ENCODE measurements at places on chromosomes 2 and 18.

DNA sequence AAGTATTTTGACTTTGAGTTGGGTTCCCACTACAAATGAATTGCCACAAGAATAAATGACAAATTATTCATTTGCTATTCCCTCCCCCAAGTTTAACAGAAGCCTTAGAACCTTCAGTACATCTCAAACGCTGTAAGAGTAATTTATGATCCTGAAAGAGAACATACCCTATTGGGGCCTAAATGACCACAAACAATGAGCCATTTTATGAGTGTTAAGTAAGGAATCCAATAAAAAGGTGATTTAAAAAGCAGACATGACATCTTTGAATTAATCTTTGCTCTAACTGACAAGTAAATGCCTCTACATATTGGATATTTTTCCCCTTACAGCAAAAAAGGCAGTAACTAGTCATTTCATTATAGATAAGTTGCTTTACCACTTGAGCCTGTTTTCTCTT, 136.9 kb downstream of the NRXN1 start:
- DNase-seq, result no peak

DNA sequence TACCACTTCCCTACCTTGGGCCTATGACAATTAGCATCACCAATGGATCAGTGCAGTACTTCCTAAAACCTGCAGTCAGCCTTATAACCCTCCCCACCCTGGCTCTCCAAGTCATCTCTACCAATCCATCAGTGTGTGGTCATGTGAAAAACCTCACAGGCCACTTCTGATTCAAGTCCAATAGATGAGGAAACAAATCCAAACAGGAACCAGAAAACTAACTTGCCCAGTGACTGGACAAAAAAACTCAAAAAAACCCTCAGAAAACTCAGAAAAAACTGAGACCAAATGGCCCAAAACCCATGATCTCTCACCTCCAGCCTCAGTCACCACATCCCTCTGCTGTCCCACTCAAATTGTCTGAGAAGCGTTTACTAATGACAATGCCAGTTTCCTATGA, 43.3 kb downstream of the TGFA start:
- no peak for DNase-seq

- no peak for DNase-seq
Measured at GRCh38 chr18:9683418-9684396, 24.4 kb upstream of the RAB31 start.

DNA sequence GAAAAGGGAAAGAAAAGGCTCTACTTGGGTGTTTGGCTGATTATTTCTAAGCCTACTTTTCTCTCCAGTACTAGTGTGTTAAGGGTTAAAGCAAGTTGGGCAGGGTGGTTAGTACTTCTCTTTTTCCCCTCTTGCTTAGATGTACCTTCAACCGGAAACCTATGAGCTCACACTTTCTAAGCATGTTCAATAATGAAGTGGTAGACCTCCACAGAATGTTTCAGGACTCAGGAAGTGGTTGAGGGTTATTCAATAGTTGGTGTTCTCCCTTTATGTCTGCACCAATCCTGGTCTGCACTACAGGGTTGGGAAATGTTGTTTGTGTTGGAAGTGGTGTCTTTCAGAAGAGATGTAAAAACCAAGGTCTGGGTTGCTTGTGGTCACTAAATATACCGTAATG, 137.1 kb downstream of the ZEB2 start:
- no peak for DNase-seq

- DNase-seq, result no peak
Measured at GRCh38 chr2:213281156-213281555, 3.1 kb upstream of the SPAG16 start.

- no peak for DNase-seq
Measured at GRCh38 chr2:172172513-172173173, 69.9 kb upstream of the DLX2 start.

GRCh38 chr2:14524041-14524802, 108.3 kb upstream of the LRATD1 start:
- DNase-seq, result no peak

DNA sequence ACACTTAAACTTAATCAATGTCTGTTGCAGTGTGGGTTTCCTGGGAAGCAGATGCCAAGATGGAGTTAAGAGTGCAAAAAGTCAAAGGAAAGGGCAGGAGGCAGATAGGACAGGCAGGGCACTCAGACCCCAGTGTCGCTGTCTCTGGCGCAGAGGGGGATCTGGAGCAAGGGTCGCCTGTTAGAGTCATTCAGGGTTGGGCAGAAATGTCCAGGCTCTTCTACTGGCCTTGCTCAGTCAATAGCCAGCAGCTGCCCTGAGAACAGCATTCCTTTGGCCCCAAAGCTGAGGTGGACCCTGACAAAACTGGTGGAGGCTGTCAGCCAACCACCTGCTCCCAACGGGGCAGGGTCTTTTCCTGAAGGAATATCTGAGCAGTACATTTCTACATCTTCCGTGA, 97.1 kb upstream of the SLC66A3 start:
- DNase-seq, result no peak

GRCh38 chr2:10283106-10284062, 19.3 kb upstream of the HPCAL1 start:
- no peak for DNase-seq

GRCh38 chr18:45413180-45413836, 202.0 kb upstream of the SLC14A2 start:
- peak; percentile 25 for DNase-seq

DNA sequence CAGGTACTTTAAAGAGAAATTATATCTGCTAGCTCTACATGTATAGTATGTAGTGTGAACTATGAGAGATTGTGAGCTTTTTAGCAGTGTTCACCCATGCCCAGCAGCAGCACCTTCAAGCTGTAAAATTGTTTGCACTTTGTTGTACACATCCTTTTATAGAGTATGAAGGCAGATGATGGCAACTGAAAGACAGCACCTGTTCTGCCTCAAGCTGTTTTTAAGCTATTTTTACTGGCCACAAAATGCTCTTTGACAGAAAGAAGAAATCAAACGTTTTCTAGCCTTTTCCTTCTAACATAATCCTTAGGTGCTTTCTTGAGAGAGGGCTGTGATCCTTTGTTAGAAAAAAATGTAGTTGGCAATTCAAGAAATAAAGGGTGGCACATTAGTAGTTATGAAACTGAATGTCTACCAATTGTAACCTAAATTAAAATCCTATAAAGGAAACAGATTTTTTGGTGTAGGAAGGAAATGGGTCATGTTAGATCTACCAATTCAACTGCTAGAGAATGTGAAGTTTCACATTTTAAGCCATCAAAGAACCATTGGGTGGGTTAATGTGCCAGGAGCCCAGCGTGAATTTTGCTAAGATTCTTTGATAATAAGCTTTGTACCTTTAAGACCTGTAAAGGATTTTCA, 59.5 kb downstream of the R3HDM1 start:
- no peak for DNase-seq

DNA sequence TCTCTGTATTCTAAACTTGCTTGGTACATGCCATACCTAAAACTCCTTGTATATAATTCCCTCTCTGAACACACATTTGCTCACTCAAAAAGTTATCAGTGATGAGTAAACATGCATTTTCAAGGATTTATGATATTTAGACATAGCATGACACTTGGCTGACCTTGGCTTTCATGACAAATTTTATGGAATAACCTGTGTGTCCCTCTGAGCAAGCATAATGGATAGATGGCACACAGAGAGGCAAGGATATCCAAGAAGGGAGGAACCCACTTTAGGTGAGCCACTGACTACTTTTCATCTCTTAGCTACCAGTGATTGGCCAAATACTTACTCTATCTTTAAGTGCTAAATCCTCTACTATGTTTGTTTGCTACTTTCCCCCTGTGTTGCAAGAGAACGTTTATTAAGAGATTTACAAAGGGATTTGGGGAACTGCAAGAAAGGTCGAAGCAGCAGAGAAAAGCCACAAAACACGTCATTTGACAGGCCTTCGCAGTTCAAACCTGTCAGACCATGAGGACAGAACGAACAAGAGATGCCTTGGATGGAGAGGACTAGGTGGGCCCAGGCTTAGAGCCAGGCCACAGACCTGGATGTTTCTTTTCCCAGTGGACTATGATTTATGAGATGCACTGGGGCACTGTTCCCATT, 379.9 kb downstream of the NBAS start:
- no peak for DNase-seq

- DNase-seq, result no peak
Measured at GRCh38 chr2:231315896-231316295, 79.6 kb upstream of the B3GNT7 start.

DNA sequence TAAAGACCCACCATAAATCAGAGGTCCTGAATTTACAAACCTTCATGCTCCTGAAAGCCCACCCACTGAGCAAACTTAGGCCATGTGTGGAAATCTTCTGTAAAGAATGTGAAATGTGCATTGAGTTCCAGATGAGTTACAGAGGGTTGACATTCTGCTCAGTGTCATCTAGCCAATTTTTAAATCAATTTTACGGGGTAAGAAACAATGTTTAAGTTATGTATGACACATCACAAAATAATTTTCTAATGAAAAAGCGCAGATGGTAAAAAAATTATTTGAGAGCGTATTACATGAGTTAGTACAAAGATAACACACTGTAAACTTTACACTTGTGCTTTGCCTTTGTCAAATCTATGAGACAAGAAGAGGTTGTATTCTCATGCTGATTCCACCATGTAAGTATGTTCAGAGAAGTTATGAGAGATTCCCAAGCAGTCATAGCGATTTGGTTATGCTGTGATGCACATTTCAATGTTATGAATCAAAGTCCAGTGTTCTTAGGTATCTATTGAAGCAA, 446.3 kb downstream of the ADCYAP1 start:
- no peak for DNase-seq

GRCh38 chr2:60992985-60993392, 24.5 kb upstream of the PEX13 start:
- DNase-seq, result no peak

- no peak for DNase-seq
Measured at GRCh38 chr2:60353863-60354262, 199.6 kb downstream of the BCL11A start.

GRCh38 chr2:9799729-9800632, 43.3 kb upstream of the TAF1B start:
- no peak for DNase-seq

GRCh38 chr18:78891185-78891762, 88.3 kb upstream of the SALL3 start:
- DNase-seq, result no peak

- DNase-seq, result no peak
Measured at GRCh38 chr18:48690494-48690893, 151.7 kb downstream of the CTIF start.

DNA sequence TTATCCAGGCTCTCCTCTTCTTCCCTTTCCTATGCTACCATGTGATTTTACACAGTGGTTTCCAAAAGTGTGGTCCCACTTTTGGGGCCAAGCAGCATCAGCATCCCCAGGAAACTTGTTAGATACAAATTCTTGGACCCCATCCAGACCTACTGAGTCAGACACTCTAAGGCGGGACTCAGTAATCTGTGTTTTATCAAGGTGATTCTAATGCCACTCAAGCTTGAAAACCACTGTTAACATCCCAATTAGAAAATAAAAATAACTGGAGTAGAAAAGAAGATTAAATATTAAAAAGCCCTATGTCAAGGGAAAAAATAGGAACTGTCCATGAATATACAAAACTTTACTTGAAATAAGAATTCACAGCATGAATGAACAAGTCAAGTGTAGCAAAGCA, 10.8 kb downstream of the DSG2 start:
- DNase-seq, result no peak

GRCh38 chr2:155368934-155369333, 670.4 kb downstream of the KCNJ3 start:
- no peak for DNase-seq

DNA sequence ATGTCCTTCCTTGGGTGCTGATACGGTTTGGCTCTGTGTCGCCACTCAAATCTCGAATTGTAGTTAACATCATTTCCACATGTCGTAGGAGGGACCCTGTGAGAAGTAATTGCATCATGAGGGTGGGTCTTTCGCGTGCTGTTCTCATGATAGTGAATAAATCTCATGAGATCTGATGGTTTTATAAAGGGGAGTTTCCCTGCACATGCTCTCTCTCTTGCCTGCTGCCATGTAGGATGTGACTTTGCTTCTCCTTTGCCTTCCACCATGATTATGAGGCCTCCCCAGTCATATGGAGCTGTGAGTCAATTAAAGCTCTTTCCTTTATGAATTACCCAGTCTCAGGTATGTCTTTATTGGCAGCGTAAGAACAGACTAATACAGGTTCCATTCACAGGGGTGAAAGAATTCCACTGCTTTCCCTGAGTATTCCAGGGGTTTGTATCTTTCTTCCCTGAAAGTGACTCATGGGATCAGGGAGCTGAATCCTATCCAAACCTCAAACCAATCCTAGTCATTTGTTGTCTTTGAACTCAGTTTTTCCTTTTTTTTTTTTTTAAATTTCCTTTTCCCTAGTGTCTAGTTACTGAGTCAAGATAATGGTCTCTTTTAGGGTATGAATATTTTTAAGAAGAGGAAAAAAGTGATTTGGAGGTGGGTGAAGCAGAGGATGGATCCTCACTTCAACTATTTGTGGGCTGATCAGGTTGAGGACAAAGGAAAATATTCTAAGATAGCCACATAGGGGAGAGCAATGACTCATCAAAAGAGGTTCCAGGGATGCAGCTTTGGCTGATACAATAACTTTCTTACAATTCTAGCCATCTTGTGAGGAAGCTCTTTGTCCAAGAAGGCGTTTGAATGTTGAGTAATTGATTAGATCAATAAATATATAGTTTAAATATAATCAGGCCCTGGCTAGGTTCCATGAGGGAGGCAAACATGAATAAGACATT, 19.5 kb upstream of the KCNE4 start:
- no peak for DNase-seq

- no peak for DNase-seq
Measured at GRCh38 chr18:44679914-44680272, 795 bp upstream of the SETBP1 start.

GRCh38 chr2:232563580-232563979, 13.1 kb downstream of the EIF4E2 start:
- no peak for DNase-seq

GRCh38 chr2:65420712-65421431, 11.5 kb downstream of the SPRED2 start:
- peak; percentile 38 for DNase-seq

- no peak for DNase-seq
Measured at GRCh38 chr2:18074476-18074875, 196.0 kb downstream of the KCNS3 start.
